ENCODE measurements at places on chromosomes 4 and X.

DNA sequence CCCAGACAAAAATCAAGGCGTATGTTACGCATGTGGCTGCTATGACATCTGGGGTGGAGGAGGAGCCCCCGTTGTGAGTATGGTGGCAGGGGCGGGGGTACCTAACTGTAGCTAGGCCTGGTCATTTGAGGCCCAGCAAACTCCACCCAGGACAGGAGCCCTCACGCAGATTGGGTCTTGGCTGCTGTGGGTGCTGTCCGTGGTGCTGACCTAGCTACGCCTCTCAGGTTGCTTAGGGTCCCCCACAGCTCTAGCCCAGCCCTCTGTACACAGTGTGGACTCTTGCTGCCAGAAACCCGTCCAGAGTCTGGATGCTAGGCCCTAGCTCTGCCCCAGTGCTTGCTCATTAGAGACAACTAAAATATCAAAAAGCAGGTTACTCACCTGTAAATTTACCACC, 146.7 kb upstream of the PSAPL1 start:
- DNase-seq = no peak

DNA sequence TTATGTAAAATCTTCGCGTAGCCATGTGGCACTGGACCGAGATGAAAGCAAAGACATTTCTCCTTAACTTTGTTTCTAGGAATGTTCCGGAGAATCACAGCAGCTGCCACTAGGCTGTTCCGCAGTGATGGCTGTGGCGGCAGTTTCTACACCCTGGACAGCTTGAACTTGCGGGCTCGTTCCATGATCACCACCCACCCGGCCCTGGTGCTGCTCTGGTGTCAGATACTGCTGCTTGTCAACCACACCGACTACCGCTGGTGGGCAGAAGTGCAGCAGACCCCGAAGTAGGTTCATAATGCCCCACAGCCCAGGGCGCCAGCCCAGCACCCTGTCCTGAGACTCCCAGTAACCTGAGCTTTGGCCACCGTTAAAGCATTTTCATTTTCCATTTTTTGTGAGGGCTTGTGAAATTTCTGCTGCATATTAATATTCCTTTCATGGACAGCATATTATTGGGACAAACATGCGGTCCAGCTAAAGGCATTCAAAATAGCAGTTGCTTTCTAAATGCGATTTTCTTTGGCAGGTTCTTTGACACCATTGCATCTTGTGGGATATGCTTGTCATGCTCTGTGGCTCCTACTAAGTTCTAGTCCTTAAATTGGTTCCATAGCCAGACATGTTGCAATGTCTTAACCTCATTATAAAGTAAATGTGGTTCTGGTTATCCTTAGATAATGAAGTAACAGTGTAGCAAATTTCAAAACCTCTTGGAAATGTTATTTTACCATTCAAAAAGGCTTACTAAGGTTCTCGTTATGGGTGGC, 49.1 kb upstream of the MSANTD1 start:
- no peak for DNase-seq

- no peak for DNase-seq
Measured at GRCh38 chrX:64782923-64783322, 193.3 kb downstream of the ZC4H2 start.

- DNase-seq = no peak
Measured at GRCh38 chr4:66769441-66769840, 775.9 kb downstream of the CENPC start.

GRCh38 chr4:110055158-110055768, 142.6 kb downstream of the EGF start:
- DNase-seq = no peak

DNA sequence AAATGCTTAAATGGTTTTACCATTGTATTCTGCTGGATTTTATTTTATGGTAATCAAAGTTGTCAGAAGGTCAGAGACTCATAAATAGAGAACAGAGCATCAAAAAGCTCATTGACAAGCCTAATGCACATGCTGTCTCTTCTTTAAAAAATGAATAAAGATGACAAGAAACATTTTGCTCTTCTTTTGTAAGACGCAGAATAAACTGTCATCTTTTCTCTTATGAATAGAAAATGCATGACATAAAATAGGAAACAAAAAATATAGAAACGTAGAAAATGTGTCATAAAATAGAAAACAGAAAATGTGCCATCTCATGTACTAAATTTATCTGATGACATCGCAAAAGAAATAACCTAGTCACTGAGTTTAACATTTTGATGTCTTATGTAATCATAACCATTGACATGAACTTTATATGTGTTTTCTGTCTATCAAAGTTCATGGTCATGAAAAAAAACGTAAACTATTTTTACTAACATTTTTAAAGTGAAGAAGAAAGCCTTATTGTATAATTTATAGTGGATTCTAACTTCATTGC, 484.1 kb downstream of the TRIML1 start:
- no peak for DNase-seq

- no peak for DNase-seq
Measured at GRCh38 chr4:84699001-84699671, 116.2 kb downstream of the CDS1 start.

DNA sequence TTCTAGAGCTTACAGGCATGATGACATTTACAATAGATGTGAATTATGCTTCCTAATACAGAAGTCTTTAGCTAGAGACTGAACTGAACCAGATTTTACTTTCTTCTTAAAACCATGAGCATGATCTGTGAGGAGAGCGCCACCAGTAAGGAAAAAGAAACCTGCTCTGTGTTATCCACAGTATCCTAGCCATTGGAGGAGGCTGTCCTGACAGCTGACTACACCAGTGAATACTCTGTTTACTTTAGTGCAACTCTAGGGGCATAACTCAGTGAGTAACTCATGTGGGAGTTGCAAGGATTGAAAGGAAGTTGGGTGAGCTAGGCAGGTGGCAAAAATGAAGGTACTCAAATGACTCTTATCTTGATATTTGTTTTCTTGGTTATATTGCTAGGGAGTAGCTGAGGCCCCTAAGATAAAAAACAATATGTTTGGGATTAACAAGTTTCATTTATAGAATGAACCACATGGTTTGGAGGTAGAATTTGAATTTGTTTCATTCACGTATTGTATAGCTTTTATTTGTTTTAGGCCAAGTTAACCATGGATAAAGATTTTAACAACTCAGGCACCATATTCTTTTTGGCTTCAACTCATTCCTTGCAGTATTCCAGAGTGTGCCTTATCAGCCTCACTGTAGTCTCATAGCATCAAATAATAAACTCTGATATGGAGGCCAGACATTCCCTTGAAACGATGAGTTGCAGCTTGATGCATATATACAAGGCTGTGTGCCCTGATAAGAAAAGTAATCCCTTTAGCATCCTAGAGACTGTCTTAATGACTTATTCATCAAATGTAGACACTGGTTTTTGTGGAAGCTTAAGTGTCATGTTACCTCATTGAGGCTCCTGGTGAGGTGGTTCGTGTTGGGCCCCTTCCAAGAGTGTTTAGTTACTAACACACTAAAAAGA, 2.5 kb downstream of the BMP3 start:
- DNase-seq = no peak

DNA sequence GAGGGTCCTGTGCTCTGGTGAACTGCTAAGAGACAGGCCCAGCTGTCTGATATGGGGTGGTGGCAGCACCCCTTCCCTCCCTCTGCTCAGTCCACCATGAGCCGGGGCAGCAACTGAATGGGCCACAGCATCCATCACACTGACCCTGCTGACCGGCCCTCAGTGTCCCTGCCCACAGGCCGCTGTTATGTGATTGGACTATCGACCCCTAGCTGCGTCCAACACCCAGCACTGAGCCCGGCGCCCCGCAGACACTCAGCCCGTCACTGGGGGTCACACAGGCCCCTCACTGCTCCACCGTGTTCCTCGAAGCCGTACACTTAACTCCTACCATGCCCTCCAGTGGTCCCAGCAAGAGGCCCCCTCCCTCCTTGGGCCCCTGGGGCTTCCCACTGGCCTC, 88.8 kb upstream of the PSAPL1 start:
- no peak for DNase-seq

DNA sequence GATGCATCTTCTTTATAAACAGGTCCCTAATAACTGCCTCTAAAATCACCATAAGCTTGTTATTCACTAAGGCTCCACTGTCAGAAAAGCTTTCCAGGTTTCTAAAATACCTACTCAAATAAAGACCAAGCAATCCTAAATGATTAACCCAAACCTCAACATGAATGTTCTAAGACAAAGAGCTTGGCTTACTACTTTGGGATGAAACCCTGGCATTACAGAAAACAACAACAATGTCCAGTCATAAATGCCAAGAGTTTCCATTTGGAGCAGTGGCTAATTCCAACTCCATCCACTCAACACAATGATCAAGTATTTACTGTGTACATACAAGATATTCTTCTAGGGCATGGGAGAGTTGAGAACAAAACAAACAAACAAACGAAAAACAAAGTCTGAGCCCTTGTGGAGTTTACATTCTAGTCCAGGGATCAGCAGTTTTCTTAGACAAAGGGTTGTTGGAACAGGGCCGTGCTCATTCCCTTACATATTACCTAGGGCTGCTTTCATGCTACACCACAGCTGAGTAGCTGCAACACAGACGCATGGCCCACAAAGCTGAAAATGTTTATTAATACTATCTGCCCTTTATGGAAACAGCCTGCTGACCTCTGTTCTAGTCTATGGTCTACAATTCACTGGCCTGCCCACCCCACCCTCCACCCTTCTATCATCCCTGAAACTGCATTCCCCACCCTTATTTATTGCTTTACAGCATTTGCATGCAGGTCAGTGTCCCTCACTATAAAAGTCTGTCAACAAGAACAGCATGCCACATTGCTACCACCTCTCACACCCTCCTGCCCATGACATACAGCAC, 23.7 kb downstream of the ABCG2 start:
- no peak for DNase-seq

- no peak for DNase-seq
Measured at GRCh38 chr4:7410446-7410845, 24.3 kb downstream of the PSAPL1 start.

All from stimulated activated CD4-positive, alpha-beta T cell treated with anti-CD3 and anti-CD28 coated beads, Interleukin-1b, Interleukin-23, amount 100 ng/mL, for 1 hour (primary cell).